Hair follicular keratinocyte (primary cell): ENCODE measurements at places on chromosomes 1 and 21. TPM values are rescaled to one million over a fixed set of nuclear protein-coding genes. Genes with fewer than 3 reads are reported as not detected.

CCDC27 gene
- not detected in 2 replicates for total RNA-seq

RNF186 gene
- not detected in 2 replicates for total RNA-seq

SHE gene
- under 0.01 TPM in 1 of 2 replicates, not detected in the other for total RNA-seq

PRAMEF17 gene
- total RNA-seq: not detected in 2 replicates

BMP8A gene
- 0.16 TPM in 1 of 2 replicates, not detected in the other for total RNA-seq

NAV1 gene
- 33.0 and 40.2 TPM in 2 replicates for total RNA-seq

AGT gene
- total RNA-seq: not detected in 2 replicates

ATP1A2 gene
- total RNA-seq: not detected in 2 replicates

LRRC7 gene
- not detected in 2 replicates for total RNA-seq

RIIAD1 gene
- not detected in 2 replicates for total RNA-seq

LCE4A gene
- not detected in 2 replicates for total RNA-seq

PIK3R3 gene
- 1.0 and 3.3 TPM in 2 replicates for total RNA-seq

SLAMF9 gene
- total RNA-seq: 2.5 TPM in 1 of 2 replicates, not detected in the other

EFNA1 gene
- 22.1 and 25.9 TPM in 2 replicates for total RNA-seq

ADGRL2 gene
- 1.6 and 10.6 TPM in 2 replicates for total RNA-seq

TRAF3IP3 gene
- total RNA-seq: 0.11 and 1.5 TPM in 2 replicates

SOAT1 gene
- 10.0 and 12.5 TPM in 2 replicates for total RNA-seq

RHBDL2 gene
- total RNA-seq: 3.9 and 8.7 TPM in 2 replicates

TMEM240 gene
- not detected in 2 replicates for total RNA-seq

RNF223 gene
- 0.08 and 0.15 TPM in 2 replicates for total RNA-seq

SLC9C2 gene
- not detected in 2 replicates for total RNA-seq

FMN2 gene
- not detected in 2 replicates for total RNA-seq

NEGR1 gene
- total RNA-seq: 0.04 and 0.08 TPM in 2 replicates

GART gene
- 97.5 and 186 TPM in 2 replicates for total RNA-seq

FGR gene
- total RNA-seq: 0.23 TPM in 1 of 2 replicates, not detected in the other

AMY1C gene
- total RNA-seq: not detected in 2 replicates

RGS4 gene
- 0.04 TPM in 1 of 2 replicates, not detected in the other for total RNA-seq

RHOU gene
- 0.04 and 0.23 TPM in 2 replicates for total RNA-seq

TNFAIP8L2 gene
- not detected in 2 replicates for total RNA-seq

S100A14 gene
- 1,521 and 2,019 TPM in 2 replicates for total RNA-seq

OR2L8 gene
- not detected in 2 replicates for total RNA-seq

TTC22 gene
- 10.6 and 10.9 TPM in 2 replicates for total RNA-seq

KIF26B gene
- total RNA-seq: 0.95 and 3.2 TPM in 2 replicates

OR14K1 gene
- not detected in 2 replicates for total RNA-seq

CSMD2 gene
- 0.11 and 0.94 TPM in 2 replicates for total RNA-seq

IGSF3 gene
- total RNA-seq: 33.9 and 38.3 TPM in 2 replicates

SLC1A7 gene
- not detected in 2 replicates for total RNA-seq

GRIK3 gene
- not detected in 2 replicates for total RNA-seq

GSTM4 gene
- total RNA-seq: 5.7 and 7.3 TPM in 2 replicates

SPRR2A gene
- 0.39 and 0.87 TPM in 2 replicates for total RNA-seq

CLK2 gene
- 14.2 and 16.9 TPM in 2 replicates for total RNA-seq
